ENCODE measurements at places on chromosomes 3 and 15. TPM values are rescaled to one million over a fixed set of nuclear protein-coding genes. Genes with fewer than 3 reads are reported as not detected.
A peak's percentile ranks its signal among the peaks of the same experiment; 100 is the strongest.

DNA sequence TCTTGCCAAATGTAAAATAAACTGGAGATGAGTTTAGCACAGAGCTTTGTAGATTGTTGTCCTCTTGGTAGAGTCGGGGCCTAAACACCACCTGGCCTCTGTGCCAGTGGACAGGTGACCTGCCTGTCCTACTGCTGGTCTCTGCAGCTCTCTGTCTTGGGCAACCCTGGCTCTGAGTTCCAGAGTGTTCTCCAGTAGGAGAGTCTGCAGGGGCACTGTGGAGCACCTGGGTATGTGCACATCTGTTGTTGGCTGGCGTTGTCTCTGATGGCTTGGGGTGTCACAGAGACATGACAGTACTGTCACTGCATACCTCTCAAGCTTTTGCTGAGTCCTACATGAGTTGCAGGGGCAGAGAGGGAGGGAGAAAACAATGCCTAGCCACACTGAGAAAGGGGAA lies 112.6 kb downstream of the IGF1R start:
- H3K27me3 ChIP-seq: no peaks in the 10 kb centered on the region
- H3K36me3 ChIP-seq: no peaks in the 10 kb centered on the region
- no peak for DNase-seq
- H3K27ac ChIP-seq: no peak overlapping the region

- H3K4me1 ChIP-seq: no peaks in the 10 kb centered on the region
- no peak for DNase-seq
- H3K36me3 ChIP-seq: no peaks in the 10 kb centered on the region
- H3K27me3 ChIP-seq: no peaks in the 10 kb centered on the region
- no peak overlapping the region for H3K4me3 ChIP-seq
Observed at GRCh38 chr3:42868841-42869240, 6.8 kb downstream of the CYP8B1 start.

The LYZL4 gene
- polyA plus RNA-seq: not detected

- H3K27me3 ChIP-seq: no peaks in the 10 kb centered on the region
- no peak for DNase-seq
- H3K4me1 ChIP-seq: no peaks in the 10 kb centered on the region
- H3K36me3 ChIP-seq: peaks cover 45% of the 10 kb centered on the region
- H3K27ac ChIP-seq: no peak overlapping the region
Observed at GRCh38 chr15:49287481-49287880, 117.4 kb downstream of the GALK2 start.

DNA sequence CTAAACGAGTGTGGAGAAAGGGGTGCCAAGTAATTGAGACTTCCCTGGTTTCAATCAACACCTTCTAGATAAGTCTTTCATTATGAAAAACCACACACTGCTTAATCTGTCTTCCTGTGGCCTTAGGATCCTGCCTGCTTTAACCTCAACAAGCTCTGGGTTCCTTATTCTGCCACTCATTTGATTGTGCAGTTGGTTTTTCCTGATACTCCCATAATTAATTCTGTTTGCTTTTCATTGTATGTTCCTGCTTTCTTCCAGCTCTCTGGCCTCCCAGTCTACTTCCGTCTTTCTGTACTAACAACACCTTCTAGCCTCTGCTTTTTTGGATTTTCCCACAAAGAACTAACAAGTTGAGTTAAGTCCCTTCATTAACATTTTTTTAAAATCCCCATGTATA lies 20.2 kb upstream of the GCNT3 start:
- no peaks in the 10 kb centered on the region for H3K27me3 ChIP-seq
- DNase-seq: no peak
- no peak overlapping the region for H3K4me3 ChIP-seq
- no peaks in the 10 kb centered on the region for H3K36me3 ChIP-seq
- no peaks in the 10 kb centered on the region for H3K4me1 ChIP-seq

- H3K4me3 ChIP-seq: no peak overlapping the region
Observed at GRCh38 chr3:71681224-71681668, 44.0 kb downstream of the EIF4E3 start.

GRCh38 chr15:72472992-72473610 lies 1.0 kb upstream of the ARIH1 start:
- peaks cover 22% of the 10 kb centered on the region for H3K4me1 ChIP-seq
- peak overlapping the region; percentile 99 for H3K27ac ChIP-seq
- no peak for DNase-seq
- H3K4me3 ChIP-seq: peak overlapping the region; percentile 92
- H3K27me3 ChIP-seq: no peaks in the 10 kb centered on the region
